ENCODE measurements at places on chromosomes 5 and 9. TPM values are rescaled to one million over a fixed set of nuclear protein-coding genes. Genes with fewer than 3 reads are reported as not detected.

DNA sequence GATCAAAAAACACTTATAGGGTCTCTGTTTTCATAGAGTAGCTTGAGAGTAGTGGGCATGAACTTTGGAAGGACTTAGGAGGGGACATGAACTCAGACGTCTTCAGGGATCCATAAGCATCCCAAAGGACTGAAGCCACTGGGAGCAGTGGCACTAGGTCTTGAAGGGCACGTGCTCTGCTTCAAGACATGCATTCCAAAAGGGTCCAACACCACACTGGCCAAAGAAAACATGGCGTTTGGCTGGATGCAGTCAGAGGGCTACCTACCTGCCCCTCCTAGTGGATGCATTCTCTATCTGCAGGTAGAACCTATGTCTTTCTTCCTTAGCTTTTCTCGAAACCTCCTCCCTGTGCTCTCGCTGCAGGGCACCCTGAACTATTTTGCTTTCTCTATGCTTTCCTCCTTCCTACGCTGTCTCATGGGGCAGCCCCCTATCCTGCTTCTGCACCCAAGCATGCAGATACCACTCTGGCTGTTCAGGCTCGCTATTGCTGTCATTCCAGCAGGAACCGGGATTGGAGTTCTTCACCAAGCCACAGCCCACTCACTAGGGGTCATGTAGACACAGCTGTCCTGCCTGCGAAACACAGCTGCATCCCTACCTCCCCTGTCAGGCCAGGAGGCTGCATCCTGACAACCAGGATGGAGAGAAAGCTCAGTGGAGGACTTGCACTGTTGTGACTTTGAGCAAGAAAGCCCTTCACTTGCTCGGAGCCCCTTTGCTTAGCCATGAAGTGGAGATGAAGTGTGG is 11.9 kb downstream of the FAM240B start:
- DNase-seq, result no peak

DNA sequence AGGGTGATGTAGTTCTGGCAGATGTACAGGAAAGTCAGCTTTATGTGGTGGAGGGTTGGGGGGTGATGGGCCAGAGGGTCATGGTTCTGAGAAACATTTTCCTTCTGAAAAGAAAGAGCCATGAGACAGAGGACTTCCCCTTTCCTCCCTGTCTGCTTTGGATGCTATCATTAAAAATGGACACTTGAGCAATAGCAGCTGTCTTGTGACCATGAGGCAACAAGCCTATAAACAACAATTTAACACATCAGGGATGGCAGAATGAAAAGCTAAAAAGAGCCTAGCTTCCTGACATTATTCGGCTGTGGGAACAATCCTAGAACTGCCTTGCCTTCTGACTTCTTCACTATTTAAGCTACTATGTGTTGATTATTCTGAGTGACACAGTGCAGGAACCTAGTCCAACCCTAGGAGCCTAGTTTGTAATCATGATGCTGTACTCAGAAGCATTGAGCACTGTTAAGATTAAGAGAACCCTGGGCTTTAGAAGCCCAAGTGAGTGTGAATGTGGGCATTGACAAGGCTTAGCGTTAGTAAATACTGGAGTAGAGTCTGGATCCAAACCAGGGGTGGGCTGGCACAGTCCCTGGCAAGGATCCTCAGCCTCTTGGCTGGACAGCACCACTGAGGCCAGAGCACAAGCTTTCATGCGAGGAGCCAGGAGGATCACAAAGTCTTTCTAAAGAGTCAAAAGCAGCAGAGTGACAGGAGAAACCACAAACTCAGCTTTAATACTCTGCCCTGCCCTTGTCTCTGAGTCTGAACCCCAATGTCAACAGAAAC is 178.5 kb upstream of the EGFLAM start:
- no peak for DNase-seq

DNA sequence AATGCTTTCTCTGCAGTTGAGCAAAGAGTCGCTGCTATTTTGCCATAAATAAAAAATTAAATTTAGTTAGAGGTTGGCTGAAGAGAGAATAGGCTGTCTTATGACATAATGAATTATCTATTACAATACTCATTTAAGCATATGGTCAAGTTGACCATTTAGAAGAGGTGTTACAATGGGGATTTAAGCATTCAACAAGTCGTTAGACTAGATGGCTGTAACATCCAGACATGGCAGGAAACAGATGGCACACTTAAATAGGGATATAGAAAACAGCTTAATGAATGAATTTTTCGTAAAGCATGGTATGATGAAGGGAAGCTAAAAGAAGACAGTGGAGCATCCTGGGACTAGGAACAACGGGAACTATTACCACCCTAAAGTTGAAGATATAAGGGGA is 160.3 kb upstream of the PTPRD start:
- no peak for DNase-seq

DNA sequence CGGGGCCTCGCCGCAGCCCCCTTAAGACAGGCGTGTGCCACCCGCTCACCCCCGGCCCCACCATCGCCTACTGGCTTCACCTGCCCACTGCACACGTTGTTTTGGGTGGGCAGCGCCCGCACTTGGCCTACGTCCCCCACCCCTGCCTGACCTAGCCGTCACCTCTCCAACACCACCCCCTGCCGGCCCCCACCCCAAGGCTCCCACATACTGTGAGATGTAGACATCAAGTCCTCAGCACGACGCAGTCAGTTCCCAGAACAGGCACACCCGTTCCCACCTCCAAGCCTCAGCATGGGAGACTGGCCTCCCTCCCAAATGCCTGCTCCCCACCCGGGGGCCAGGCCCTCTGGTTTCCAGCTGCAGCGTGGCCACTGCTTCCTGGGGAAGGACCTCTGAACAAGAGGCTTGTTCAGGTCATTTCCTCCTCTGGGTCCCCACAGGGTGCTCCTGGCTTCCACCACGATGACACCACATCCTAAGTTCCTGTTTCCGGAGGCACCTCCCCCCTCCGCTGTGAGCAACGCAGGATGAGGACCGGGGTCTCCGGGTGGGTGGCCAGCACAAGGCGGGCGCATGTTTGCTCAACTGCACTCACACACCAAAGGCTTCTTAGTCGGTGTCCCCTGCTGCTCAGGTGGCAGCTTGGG is 11.3 kb downstream of the DBN1 start:
- DNase-seq, result no peak

DNA sequence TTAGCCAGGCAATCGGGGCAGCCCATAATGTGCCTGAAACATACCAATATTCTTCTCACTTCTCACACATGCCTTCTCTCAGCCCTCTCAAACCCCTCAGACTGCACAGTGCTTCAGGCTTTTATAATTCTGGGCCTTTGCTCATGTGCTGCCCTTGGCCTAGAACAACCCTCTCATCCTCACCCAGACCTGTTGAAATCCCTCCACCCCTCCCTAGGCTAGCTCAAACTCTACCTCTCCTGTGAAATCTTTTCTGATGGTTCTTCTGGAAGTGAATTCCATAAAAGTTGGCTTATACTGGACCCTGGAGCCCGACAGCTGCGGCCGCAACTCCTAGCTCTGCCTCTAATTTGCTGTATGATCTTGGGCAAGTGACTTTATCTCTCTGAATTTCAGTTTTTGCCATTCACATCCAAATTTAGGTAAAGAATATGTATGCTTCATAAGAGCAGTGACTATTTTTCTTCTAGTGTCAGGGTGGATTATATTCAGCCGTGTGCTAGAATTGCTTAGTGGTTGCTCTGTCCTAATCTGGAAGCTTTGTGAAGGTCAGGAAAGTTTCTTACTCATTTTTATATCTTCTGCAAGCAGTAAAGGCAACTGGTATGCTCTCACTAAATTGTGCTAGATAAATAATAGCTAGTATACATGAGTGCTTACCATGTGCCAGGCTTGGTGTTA is 221.4 kb downstream of the MAPKAP1 start:
- DNase-seq, result no peak

DNA sequence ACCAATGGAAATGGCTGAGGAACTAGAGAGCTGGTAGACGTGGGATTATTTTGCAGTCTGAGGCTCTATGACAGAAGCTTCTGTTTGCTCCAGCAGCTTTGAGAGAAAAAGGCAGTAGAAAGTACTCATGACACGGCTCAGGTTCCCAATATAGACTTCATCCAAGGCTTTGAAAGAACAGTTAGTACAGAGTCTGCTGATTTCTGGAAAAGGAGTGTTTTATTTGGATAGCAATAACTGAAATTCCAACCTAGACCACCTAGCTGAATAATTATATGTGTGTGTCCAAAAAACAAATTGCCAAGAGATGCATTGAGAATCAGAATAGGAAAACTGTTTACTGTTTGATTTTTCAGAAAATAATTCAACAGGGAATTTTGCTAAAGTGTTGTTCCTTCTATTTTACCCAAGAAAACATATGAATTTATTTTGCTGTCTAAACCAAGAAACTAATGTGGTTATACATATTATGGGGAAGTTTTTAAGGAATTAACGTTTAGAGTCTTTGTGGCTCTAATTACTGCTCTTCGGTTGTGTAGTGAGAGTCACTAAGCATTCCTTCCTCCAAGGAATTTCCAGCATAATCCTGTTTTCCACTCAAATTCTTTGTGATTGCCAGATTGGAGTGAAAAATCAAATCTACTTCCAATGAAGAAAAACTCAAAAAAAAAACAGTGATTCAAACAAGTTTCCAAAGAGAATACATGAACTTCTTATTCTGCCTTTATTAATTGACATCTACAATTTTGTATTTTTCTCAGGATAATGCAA is 18.1 kb upstream of the MTX3 start:
- DNase-seq, result no peak

DNA sequence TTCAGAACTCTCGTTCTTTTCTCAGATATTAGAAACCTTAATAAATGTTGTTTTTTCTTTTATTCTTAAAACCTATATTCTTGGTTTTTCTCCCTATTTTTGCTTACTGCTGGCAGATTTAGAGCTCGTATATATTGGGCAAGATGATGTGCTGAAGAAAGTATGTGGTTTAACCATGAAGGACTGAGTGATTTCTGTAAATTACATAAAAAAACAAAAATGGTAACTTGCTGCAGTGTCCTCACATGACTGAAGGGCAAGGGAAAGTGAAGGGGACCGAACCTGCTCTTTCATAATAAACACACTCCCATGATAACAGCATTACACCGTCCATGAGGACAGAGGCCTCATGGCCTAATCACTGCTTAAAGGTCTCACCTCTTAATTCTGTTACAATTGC is 393.8 kb upstream of the ZNF608 start:
- no peak for DNase-seq

GRCh38 chr5:115713408-115713807 is 87.6 kb upstream of the TMED7 start:
- no peak for DNase-seq

DNA sequence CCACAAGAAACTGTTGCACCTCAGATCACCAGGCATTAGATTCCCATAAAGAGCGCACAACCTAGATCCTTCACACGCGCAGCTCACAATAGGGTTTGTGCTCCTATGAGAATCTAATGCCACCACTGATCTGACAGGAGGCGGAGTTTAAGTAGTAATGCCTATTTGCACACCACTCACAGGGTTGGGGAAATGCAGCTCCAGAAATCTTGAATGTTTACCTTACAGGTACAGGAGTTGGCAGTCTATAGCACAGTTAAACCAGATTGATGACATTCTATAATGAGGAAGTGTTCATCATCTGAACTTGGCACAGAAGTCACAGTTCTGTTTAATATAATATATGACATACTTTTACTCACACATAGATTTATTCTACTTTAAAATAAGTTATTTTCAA is 732.2 kb upstream of the ZNF608 start:
- DNase-seq, result no peak

DNA sequence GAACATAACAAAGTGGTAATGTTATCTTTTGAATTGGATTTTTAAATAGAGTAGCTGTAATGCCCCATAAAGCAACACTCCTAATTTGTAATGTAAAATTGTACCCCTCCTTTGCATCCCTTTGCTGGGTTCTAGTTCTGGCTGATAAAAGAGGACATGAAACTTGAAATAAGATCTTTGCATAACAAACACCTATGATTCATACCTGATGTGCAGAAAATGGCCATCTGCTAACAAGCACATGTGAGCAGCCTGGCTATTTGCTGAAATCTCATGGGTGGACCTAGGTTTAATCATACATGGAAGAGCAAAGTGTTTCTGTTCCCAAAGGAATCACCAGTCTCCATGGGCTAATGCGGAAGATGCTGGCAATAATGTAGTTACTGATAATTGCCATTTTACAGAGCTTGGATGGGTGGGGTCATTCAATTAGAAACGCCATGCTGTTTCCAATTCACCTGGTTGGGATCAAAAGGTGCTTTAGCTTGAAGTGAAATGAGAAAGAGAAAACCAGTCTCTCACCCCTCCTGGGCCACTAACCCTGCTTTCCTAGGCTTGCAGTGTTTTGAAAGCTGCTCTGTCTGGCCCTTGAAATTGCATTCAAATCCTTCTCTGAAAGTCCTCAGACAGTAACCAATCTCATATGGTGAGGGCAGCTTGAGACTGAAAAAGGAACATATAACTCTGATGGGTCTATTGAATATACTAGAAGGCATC is 585.1 kb downstream of the TLE4 start:
- DNase-seq, result no peak

DNA sequence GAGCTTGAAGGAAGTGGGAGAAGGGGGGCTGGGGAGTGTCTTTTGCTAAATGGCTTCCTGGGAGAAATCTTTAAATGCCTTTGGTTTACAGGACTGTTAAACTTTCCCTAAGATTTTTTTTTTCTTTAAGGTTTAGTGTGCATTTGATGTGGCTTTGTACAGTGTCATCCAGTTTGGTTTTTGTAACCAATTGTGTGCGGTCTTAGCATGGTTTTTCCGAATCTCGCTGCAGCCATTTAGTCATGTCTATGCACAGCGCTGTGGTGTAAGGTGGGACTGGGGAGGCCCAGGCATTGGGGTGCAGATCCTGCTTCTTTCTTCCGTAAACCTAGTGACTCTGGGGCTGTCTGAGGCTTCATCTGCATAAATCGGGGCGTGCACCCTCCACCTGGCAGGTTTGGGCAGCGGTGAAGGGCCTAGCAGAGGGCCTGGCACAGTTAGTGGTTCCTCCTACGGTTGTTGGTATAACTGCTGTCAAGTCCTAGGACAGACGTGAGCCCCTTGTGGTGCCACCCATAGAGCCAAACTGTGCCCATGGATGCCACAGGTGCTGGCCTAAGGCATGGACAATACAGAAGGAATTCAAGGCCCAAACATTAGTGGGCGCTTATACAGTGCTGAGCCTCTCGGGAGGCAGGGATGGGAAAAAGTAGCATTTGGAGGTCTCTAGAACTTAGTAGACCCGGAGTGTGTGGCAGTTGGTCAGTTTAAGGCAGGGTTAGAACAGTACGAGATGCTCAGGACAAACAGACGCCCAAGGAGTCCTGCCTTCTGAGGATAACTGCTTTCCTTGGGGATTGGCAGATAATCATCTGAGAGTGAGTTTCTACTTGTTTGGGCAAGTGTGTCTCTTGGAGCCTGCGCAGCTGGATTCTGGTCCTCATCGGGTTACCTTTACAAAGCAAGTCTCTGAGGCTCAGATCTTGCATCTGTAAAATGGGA is 1.5 kb downstream of the PRRC2B start:
- no peak for DNase-seq

CD74 gene
- 342 TPM for polyA plus RNA-seq

PCDHA9 gene
- 0.03 TPM for polyA plus RNA-seq

CDC23 gene
- polyA plus RNA-seq, result 62.1 TPM

CCL19 gene
- not detected for polyA plus RNA-seq

AOPEP gene
- 58.7 TPM for polyA plus RNA-seq

SLC27A4 gene
- 15.2 TPM for polyA plus RNA-seq

CER1 gene
- polyA plus RNA-seq, result 0.26 TPM

LRRC14B gene
- not detected for polyA plus RNA-seq

C5orf52 gene
- not detected for polyA plus RNA-seq

CCDC183 gene
- polyA plus RNA-seq, result 3.4 TPM

DMGDH gene
- polyA plus RNA-seq, result 28.4 TPM

CDH9 gene
- 8.1 TPM for polyA plus RNA-seq

Data from right renal cortex interstitium (tissue), 3 donors.